Left ventricle myocardium inferior (tissue), 1 donor: ENCODE measurements at places on chromosomes 7 and 10. TPM values are rescaled to one million over a fixed set of nuclear protein-coding genes. Genes with fewer than 3 reads are reported as not detected.

POT1 gene
- total RNA-seq: 14.3 TPM

CDK14 gene
- total RNA-seq: 18.7 TPM

MNX1 gene
- not detected for total RNA-seq

CNTNAP2 gene
- 0.99 TPM for total RNA-seq

MPP7 gene
- total RNA-seq: 14.7 TPM
